Stimulated activated effector memory CD8-positive, alpha-beta T cell treated with anti-CD3 and anti-CD28 coated beads, Interleukin-12 subunit alpha, Interleukin-12 subunit beta, amount 100 ng/mL, for 72 hours (primary cell): ENCODE measurements at places on chromosomes 6 and 20.

DNA sequence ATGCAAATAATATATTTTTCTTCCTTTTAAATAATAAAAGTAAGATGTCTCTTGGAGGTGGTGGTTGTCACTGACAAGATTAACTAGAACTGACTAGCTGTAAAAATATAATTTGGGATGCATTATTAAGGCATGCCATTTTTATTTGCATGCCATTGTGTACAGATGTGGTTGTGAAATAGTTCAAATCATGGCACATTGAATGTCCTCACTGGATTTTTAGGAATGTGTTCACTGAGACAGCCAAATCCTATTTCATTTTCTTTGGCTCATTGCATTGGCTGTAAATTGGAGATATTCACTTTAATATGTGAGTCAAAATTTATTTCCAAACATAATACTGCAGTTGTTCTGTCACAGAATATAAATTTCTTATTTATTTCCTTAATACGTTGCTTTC, 62.3 kb downstream of the ESR1 start:
- no peak for DNase-seq

DNA sequence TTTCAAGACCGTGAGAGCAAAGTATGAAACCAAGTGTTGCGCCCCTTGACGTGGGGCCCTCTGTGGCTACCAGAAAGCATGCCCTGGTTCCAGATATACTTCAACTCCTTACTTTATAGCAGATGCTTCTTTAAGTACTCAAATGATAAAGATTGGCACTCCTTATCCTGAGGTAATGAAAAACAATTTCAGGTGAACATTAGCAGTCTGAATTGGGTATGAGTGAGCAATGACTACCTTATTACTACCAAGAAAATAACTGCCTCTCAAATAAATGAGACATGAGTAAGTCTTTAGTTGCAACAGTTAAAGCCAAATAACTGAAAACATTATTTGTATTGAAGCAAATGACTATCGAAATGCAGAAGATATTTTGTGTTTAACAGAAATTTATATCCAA, 408.7 kb downstream of the MMUT start:
- DNase-seq = no peak

GRCh38 chr20:57792386-57793080, 82.7 kb upstream of the PMEPA1 start:
- DNase-seq = no peak

- no peak for DNase-seq
Measured at GRCh38 chr6:106572875-106573585, 56.3 kb downstream of the RTN4IP1 start.

DNA sequence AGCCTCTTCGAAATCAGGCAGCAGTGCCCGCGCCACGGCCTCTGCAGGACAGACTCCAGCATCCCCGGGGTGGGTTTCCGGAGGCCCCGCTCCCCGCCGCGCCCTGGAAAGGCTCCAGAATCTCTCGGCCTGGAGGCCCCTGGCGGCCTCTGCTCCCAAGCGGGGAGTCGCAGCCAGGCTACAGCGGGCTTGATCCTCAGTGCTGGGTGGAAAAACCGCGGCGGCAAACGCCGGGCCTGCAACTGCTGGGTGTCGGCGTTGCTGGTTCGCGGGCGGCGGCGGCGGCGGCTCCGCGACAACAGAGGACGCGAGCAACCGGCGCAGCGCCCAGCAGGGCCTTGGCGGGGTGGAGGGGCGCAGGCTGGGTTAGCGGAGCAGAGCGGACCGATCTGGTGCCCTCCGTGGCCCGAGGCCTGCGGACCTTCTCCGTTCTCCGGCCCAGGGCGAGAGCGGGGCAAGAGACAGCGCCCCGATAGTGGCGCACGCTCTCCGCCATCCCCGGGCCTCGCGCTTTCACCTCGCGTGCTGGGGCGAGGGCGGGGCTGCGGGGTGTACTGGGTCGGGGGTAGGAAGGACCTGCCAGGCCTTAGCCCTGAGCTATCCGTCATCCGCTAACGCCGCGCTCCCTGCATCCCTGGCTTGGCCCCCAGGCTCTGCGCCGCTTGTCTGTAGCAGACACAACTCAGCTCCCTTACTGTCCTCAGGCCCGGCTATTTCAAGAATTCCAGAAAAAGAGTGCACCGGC, 3.4 kb upstream of the ZNF292 start:
- peak; percentile 59 for DNase-seq

GRCh38 chr6:66189915-66190314, 482.9 kb upstream of the EYS start:
- DNase-seq = no peak

DNA sequence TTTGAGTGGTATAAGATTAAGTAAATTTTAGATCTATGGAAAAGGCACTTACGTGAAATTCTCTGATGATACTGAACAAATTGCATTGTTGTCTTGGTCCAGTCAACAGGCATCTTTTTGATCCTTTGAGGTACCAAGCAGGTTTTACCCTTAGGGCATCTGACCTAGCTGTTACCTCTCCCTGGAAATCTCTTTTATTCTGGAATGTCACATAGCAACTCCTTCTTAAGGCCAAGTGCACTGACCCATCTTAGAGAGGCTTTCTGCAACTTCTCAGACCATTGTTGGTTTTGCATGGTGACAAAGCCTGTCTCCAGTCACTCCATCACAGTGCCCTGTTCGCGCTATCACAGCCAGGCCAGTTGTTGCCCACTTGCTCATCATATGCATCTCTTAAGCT, 42.0 kb downstream of the TPD52L1 start:
- DNase-seq = no peak

- no peak for DNase-seq
Measured at GRCh38 chr6:39812853-39813533, 20.8 kb downstream of the DAAM2 start.

DNA sequence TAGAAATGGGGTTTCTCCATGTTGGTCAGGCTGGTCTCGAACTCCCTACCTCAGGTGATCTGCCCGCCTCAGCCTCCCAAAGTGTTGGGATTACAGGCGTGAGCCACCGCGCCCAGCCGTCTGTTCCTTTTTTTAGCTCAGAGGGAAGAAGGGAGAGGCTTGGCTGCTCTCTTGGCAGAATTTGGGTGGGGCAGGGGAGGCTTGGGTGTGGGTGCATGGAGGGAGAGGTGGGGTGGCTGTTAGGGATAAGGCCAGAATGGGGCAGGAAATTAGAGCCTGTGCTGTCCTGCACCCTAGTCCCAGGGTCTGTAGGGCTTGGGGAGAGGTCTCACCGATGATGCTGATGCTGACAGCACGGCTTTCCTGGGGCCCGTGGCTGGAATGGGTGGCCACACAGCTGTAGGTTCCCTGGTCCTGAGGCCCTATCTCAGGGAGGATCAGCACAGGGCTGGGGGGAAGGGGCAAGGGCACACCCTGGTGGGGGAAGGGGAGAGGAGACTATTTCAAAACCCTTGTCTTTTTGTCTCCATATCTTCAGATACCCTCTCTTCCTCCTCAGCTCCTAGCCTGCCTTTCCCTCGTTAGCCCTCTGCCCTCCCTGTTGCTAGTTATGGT, 2.0 kb downstream of the AGER start:
- DNase-seq = no peak

DNA sequence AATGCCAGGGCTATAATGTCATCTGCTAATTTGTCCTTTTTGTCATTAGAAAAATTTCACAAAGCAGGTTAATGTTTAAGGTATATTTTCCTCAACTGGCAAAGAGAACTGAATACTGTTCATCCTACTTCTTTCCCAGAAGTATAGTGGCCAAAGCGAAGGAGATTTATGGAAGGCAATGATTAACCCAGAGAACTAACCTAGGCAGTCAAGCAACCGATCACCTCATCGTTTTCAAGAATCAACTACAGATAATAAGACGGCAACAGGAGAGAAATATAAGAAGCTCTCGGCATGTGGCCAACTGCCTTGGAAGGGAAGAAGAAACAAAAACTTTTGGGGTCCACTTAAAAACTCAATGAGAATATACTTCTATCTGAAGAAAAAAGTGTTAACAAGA, 38.2 kb downstream of the REV3L start:
- no peak for DNase-seq

DNA sequence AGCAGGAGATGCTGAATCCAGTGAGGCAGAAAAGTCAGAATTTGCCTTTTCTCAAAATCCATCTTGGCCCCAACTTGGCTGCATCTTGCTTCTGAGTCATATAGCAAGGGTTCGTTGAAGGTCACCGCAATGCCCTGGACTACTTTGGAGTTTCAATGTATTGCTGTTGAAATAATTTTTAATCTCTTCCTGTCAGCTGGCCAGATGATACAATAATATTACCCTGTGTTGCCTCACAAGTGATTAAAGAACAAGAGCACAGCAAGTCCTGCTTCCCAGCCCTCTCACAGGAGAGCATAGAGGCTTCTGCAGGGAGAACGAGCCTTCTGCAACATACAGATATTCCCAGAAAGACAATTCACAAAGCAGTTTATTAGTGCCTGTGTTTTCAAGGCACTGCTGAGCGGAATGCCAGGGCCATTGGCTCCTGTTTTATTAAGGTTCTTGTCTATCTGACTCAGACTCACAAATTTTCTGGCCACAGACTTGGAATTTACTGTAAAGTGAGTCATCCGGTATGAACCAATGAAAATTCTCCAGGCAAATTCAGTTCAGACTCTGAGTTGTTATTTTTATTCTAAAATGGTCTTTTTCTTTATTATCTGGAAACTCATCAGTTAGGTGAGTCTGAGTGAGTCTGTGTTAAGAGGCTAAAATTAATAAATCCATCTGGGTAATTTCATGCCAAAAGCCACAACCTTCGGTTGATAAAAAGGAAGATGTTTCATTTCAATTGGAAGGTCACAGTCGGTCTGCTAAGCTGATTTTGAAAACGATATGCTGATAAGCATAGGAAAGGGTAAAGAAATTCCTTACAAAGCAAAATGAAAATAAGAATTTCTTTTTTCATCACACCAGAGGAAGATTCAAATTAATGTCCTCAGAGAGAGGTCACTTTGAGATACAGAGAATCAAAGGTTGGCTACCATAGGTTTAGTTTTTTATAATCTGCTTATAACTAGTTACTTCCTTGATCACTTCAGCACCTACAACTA, 289.4 kb upstream of the STXBP5 start:
- DNase-seq = no peak

DNA sequence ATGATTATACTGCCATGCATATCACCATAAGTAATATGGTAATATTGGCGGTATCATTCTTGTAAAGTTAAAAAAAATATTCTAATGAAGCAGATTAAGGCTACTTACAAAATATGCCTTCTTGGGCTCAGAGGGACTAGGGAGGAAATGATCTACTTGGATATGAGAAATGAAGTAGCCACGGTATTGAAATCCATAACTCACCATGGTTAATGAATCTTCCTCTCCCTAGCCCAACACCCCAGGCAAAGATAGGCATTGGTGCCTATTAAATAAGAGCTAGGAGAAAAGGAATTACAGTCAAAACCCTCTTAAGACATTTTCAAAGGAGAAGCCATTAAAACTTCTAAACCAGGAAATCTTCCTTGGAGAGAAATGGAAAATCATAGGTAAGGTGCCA, 280.5 kb downstream of the TFAP2B start:
- no peak for DNase-seq

DNA sequence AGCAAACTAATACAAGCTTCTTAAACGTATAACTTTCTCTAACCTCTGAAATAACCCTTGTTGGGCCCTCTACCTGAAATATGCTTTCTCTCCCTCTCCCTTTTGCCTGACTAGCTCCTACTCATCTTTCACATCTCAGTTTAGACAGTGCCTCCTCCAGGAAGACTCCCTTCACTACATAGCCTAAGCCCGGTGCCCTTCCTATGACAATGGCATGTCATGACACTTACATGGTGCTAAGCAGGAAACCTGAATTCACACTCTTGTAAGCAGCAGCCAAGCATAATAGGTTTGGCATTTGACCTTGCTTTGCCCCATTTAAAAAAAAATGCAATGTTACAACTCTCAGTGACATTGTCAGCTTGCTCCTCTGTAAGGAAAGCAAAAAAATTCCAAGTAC, 33.1 kb upstream of the FBXL4 start:
- no peak for DNase-seq

DNA sequence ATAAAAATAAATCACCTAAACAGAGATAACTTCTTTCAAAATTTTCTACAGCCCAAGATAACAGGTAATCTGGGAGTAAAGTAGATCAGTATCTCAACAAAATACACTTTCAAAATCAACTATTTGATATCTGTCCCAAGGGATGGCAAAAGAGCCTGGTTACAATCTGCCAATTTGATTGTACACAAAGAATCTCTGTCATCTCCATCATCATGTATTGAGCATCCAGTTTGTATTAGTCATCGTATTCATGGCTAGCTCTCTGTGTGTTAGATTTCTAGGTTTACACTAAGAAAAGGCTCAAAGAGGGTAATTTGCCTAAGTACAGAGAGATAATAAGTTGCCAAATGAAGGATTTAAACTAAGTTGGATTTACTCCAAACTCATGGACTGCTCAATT, 329.0 kb upstream of the NRSN1 start:
- no peak for DNase-seq

GRCh38 chr6:125924169-125924568, 32.4 kb upstream of the HINT3 start:
- no peak for DNase-seq

- DNase-seq = no peak
Measured at GRCh38 chr6:53440336-53440945, 91.7 kb upstream of the ELOVL5 start.

GRCh38 chr6:2823104-2823850, 18.4 kb downstream of the SERPINB1 start:
- DNase-seq = no peak

GRCh38 chr6:80988892-80989291, 763.6 kb downstream of the TENT5A start:
- no peak for DNase-seq

DNA sequence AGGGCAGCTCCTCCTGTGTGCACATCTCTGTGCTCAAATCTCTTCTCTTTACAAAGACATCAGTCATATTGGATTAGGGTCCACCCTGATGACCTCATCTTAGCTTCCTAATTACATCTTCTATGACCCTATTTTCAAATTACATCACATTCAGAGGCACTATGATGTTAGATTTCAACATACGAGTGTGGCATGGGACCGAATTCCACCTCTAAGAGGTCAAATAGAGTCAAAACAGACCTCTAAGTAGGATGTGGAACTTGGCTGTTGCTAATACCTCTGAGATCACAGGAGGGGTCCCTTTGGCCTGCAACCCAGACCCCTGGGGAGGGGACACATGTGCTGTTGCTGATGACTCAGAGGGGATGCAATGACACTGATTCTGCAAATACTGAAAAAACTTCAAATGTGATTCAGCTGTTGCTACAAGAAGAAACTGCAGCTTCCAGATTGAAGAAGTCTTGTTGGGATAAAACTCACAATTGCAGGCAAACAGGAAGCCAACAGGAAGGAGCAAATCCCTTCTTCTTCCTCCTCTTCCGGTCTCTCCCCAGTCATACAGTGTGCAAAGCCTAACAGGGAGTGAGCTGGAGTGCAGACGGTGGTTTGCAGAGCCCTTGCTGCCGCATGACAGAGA, 216.2 kb downstream of the MYLK4 start:
- no peak for DNase-seq

DNA sequence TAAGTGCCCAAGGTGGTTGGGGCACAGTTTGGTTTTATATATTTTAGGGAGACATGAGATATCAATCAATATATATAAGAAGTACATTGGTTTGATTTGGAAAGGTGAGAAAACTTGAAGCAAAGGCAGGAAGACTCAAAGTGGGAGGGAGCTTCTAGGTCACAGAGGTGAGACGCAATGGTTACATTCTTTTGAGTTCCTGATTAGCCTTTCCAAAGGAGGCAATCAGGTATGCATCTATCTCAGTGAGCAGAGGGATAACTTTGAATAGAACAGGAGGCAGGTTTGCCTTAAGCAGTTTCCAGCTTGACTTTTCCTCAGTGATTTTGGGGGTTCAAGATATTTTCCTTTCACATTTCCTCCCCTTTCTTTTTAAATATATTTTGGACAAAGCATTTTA, 58.0 kb upstream of the SLC35F1 start:
- DNase-seq = no peak
